ENCODE measurements at places on chromosomes 2 and 18.

GRCh38 chr2:238585836-238586821 is 159.4 kb downstream of the ASB1 start:
- no peak for DNase-seq

DNA sequence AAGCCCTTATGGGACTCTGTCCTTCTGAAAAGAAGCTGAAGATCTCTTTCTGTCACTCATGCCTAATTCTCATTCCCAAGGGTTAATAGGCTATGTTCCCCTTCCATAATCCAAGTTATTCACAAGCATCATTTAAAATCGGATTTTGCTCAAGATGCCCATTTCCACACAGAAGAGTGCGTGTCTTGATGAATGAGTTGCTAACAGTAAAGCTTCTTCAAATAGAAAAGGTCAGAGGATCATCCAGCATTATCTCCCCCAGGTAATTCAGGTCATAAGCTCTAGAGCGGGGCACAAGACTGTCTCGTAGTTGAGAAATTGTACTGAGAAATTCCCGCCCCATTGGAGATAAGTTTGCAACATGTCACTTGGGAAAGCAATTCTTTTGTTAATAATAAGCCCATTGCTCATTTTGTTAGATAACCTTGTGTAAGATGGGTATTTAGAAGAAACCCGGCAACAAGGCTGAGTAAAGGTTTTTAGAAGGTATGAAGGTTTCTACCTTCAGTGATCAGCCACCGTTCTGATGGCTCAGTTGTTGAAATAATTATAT is 290.7 kb upstream of the EPAS1 start:
- DNase-seq: no peak

- DNase-seq: peak; percentile 52
Observed at GRCh38 chr2:191566344-191566743, 111.6 kb upstream of the NABP1 start.

GRCh38 chr2:189360861-189361260 is 80.4 kb upstream of the WDR75 start:
- no peak for DNase-seq

DNA sequence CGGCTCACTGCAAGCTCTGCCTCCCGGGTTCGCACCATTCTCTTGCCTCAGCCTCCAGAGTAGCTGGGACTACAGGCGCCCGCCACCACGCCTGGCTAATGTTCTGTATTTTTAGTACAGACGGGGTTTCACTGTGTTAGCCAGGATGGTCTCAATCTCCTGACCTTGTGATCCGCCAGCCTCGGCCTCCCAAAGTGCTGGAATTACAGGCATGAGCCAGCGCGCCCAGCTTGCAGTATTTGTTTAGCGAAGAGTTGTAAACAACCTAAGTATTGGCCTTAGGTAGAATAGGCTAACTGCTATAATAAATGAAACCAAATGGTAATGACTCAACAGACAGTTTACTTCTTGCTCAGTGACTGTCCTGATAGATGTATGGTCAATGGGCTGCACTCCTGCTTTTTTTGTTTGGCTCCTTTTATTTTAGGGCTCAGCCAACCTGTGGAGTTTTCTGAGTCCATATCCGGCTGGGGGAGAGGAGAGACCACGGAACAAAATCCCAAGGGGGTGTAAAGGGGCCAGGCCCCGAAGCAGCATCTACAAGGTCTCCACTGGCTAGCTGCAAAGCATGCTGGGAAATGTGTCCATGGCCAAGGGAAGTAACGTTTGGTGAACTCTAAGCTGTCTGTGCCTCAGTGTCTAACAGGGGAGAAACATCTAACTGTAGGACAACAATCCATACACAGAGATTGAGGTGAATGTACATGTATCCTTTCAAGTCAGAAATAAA is 841.0 kb upstream of the ID2 start:
- no peak for DNase-seq

GRCh38 chr18:24019641-24020331 is 5.2 kb downstream of the TTC39C start:
- DNase-seq: no peak

- no peak for DNase-seq
Observed at GRCh38 chr2:20576598-20577115, 74.2 kb downstream of the HS1BP3 start.

DNA sequence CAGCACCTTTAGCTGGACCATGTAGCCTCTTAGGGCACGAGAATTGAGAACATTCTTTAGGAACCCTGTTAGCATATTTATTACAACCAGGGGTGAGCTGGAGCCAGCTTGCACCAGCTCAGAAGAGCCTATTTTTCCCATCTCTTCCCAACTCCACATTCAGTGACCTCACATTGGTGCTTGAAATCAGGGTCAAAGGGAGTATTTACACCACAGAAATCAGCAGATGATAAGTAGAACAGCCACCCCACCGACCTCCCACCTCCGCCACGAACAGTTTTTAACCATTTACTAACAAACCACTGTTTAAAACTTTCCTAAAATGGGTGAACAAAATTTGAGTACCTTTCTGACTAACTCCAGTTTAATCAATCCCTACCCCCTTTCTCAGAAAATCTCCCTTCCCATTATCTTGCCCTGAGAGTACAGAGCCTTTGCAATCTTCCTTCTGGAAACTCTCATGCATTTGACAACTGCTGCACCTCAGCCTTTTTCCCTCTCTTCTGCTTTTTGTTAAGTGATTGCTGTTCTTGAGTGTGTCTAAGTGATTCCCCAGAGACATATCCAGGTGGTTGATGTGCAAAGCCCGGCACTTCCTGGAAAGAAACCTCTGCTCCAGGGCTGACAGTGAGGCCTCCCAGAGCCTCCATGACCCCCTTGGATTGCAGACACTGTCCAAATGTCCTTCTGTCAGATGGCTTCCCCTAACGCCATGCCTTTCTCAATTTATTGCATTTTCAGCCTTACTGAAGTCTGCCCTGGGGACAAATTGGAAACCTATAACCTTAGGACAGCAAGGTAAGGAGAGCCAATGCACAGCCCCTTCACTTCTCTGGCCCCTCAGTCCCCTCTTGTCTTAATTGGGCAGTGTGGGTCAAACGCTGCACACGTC is 389.5 kb upstream of the TNP1 start:
- DNase-seq: no peak

DNA sequence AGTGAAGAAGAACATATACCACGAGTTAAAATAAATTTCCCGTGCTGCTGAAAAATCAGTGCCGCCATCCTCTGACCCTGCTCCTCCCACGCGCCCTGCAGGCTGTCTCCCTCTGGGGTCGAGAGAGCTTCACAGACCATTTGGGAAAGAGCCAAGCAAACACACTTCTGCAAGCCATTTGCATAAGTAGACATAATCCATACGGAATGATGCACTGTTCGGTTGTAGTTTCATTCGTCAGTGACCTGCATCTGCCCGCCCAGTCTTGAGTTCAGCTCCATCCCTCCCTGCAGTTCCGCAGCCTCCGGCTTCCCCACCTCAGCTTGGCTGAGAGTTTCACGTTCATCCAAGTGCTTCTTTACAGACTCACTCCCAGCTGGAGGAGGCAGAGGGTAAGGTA is 69.6 kb downstream of the TRAPPC12 start:
- DNase-seq: no peak

GRCh38 chr2:83143946-83144345 is 1315.1 kb downstream of the SUCLG1 start:
- DNase-seq: no peak

- no peak for DNase-seq
Observed at GRCh38 chr2:26809876-26810577, 24.2 kb downstream of the CENPA start.

- DNase-seq: no peak
Observed at GRCh38 chr18:70334728-70335329, 46.0 kb downstream of the SOCS6 start.

- DNase-seq: no peak
Observed at GRCh38 chr2:70480468-70480867, 73.2 kb downstream of the TGFA start.

All from effector CD8-positive, alpha-beta T cell (primary cell).